ENCODE measurements at places on chromosomes 5 and 9.

- no peak for DNase-seq
Observed at GRCh38 chr5:89443508-89443907, 560.5 kb upstream of the MEF2C start.

GRCh38 chr9:101029315-101030085, 973 bp downstream of the PLPPR1 start:
- DNase-seq, result no peak

DNA sequence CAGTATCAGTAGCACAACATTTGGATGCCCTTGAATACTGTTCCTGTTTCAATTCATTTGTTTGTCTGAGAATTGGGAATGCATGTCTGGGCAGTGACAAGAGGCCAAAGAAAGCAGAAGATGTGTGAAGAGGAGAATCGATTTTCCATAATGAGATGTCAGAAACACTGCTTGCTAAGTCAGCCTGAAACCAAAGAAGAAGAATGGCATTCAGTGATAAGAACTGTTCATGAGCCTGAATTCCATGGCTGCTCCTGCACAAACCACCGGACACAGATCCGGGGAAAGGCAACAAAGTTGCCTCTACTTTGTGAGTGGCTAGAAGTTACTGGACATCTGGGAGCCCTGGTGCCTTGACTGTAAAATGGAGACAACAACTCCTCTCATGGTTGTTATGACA, 207.2 kb upstream of the RASEF start:
- DNase-seq, result no peak

DNA sequence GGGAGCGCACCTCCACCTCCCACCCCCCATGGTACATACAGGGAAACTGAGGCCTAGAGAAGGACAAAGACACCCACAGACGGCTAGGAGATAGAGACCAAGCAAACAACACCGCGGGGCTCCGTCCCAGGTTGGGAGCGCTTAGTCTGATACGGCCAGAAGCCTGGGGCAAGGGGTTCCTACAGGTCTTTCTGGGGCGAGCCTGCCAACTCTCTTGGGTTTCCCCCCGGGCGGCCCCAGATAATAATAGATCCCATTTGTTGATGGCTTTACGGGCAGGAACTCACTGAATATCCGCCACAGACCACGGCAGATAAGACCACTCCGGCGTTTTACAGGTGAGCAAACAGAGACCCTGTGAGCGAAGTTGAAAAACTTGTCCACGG, 5.0 kb upstream of the EBF1 start:
- no peak for DNase-seq

DNA sequence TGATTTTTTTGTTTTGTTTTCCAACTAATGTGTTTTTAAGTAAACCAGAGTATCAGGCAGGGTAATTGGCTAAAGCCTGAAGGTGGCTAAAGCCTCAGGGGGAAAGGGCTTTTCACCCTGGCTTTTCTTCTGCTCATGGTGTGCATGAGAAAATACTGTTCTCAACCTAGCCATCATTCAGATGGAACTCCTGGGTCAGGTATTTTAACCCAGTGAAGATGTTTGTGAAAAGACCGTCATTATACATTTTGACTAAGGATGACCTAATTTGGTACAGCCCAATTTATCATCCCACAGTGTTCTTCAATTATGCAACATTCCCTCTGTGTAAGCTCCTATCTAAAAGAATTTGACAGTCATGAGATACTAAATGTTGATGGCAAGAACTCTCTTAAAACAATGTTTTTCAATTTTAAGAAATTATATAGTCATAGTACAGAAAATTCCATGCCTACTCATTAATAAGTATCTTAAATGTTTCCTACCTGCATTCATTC, 209.5 kb upstream of the TARS1 start:
- no peak for DNase-seq

DNA sequence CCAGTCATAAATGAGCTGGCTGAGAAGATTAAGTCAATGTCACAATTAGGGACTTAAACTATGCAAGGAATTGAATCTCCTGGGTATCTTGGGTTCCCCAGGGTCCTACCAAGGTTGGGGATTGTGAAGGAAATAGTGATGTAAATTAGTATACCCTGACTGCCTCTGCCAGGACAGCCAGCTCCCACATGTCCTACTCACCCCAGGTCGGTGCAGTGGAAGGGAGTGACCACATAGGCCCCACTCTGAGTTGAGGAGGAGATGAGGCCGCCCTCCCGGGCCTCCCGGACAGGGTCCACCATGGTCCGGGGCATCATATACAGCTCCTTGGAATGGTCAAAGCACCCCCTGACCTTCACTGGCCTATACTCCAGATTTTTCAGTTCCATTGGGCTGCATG, 2.7 kb downstream of the SURF1 start:
- DNase-seq, result no peak

GRCh38 chr9:127903557-127904475, 4.4 kb upstream of the ST6GALNAC6 start:
- no peak for DNase-seq

DNA sequence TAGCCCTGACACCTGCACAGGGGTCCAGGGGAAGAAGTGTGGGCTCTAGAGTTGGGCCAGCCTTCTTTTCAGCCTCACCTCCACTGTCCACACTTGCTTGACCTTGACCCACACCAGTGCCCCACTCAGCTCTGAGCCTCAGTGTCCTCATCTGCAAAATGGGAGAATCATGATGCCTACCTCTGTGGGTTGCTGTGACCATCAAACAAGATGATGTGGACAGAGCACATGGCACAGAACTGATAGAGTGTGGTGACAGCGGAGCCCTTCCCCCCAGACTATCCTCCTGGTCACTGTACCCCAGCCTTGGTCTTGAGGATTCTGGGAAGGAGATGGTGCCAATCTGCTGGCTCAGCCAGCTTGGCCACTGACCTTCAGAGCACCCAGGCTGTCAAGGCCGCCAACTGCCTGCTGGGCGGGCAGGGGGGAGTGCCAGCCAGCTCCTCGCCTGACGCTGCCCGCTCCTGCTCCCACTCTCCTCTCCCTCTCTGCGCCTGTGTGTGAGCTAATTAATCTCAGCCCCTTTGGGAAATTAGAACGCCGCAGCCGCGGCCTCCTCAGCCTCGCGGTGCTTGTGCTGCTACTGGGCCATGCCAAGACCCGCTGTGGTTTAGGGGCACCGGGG, 16.7 kb downstream of the CXXC5 start:
- DNase-seq, result no peak

DNA sequence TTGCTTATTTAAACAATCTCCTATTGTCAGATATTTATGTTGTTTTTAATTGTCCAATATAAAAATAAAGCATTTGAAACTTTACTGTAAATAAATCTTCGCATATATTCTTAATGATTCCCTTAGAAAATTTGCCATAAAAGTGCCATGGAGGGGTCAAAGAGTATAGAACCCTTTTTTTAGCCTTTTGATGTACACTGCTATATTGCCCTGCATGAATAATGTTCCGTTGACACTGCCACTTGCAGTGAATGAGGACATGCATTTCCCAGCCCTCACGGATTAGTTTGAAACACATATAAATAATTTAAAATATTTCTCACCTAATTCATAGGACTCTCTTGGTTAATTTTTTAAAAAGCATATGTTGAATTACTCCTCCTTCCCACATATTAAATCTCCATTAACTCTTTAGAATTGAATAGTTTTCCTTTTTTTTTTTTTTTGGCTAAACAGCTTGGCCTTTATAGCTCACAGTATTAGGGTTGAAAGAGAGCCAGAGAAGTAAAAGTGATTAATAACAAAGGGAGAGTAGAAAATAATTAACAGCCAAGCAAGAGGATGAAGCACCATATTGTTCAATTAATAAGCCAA, 129.8 kb upstream of the SGCD start:
- no peak for DNase-seq

GRCh38 chr5:153546566-153546965, 56.1 kb downstream of the GRIA1 start:
- DNase-seq, result peak; percentile 68

DNA sequence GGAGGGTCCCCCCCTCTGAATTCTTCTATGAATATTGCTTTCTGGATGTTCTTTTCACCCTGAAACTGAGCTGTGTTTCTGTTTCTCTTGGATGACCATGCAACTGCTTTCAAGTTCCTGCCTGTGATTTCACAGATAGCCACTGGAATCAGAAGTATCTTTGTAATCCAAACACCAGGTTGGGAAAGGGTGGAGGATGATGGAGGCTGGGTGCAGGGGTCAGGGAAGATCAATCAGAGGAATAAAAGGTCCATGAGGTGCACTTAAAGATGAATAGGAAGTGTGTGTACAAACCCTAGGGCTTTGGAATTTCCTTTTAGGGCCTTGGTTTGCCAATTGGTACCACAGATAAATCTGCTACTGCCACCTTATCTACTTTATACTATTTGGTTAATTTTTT, 68.2 kb upstream of the AGXT2 start:
- no peak for DNase-seq

- peak; percentile 93 for DNase-seq
Observed at GRCh38 chr5:35857606-35858205, 1.0 kb downstream of the IL7R start.

- peak; percentile 74 for DNase-seq
Observed at GRCh38 chr9:125650271-125650737, 56.7 kb downstream of the MAPKAP1 start.

DNA sequence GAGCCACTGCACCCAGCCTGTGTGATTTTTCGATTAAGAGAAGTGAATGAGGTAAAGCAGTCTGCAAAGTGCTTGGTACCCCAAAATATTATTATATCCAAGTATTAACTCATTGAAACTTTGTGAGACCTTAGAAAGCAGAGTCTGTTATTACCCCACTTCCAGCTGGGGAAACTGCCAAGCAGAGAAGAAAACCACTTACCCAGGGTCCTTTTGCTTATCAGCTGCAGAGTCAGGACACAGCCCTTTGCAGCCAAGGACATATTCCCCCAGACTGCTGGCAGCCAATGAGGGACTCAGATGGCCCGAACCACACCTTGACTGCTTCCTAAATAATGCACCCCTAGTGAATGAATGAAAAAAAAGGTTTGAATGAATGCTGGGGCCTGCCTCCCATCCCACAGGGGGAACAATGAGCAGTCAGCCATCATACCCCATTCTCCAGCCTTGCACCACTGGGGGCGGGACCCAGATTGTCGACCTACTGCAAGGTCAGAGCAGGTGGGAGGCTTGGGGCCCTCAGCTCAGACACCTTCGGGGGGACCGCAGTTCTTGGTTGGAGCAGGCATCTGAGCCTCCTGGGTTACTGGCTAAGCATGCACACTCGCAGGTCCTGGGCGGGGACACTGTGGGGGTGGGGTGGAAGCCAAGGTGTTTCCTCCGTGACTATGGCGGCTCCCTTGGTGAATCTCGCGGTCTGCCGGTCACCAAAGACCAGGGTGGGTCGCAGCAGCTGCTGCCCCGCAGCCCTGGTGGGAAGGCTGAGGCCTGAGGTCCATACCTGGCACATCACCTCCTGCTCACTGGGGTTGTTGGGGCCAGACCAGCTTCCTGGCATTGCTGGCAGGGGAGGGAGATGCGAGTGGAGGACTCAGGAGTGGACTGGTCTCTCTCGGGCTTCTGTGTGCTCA, 29.7 kb downstream of the PRRT1B start:
- no peak for DNase-seq

- no peak for DNase-seq
Observed at GRCh38 chr9:135618866-135619598, 20.3 kb downstream of the GLT6D1 start.

GRCh38 chr9:89842267-89842768, 237.5 kb downstream of the GADD45G start:
- no peak for DNase-seq

- DNase-seq, result no peak
Observed at GRCh38 chr5:98964621-98965020, 35.8 kb upstream of the CHD1 start.

- DNase-seq, result no peak
Observed at GRCh38 chr5:3612591-3613042, 17.0 kb downstream of the IRX1 start.

GRCh38 chr5:173274771-173275170, 39.8 kb upstream of the NKX2-5 start:
- DNase-seq, result no peak

DNA sequence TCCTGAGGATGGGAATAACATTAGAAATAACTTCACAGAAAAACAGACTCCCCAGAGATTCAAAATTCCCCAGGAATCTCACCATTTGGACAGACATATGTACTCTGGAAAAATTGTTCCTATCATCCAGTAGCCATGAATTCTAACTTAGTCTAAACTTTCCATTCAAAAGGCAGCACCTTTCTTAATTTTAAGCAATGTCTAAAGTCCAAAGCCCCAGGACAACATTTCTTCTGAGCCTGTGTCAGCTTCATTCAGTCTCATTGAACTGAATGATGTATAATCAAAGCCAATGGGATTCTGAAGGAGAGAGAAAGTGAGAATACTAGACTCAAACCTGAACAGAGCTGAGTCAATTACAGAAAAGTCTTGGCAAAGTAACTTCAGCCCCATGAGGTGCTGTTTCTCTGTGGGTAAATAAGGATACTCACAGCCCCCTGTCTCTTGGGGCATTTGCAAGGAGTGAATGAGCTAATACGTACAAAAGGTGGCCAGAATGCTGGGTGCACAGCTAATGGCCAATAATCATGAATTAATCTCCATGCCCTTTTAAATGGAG, 140.6 kb downstream of the SEMA5A start:
- no peak for DNase-seq

- DNase-seq, result no peak
Observed at GRCh38 chr5:173563246-173563645, 53.2 kb downstream of the BOD1 start.

DNA sequence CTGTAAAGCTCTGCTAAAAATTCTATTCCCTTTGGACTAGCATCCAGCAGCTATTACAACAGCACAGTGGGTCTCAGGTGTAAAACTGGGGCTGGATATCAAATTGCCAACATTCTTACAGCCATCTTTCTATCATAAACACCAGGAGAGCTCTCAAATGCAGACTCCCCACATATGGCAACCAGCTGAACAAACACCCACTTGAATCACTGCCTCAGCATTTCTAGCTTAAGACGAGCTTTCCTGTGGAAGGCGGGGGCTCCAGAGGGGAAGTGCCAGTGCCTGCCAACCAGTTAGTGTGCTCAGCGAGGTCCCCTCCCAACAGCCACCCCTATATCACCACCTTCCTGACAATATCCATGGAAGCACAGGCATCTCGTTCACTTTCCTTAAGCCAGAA, 62.2 kb downstream of the IPPK start:
- peak; percentile 92 for DNase-seq

GRCh38 chr9:93682155-93682968, 106.0 kb downstream of the PHF2 start:
- peak; percentile 56 for DNase-seq

DNA sequence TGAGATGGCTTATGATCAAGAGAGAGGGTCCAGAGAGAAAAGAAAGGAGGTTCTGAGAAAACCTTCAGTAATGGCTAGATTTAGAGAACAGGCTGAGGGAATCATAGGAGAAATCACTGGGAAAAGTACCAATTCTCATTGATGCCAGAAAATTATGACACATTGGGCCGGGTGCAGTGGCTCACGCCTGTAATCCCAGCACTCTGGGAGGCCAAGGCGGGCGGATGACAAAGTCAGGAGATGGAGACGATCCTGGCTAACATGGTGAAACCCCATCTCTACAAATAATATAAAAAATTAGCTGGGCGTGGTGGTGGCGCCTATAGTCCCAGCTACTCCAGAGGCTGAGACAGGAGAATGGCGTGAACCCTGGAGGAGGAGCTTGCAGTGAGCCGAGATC, 29.5 kb upstream of the PLIN2 start:
- no peak for DNase-seq
